Activated naive CD4-positive, alpha-beta T cell treated with anti-CD3 and anti-CD28 coated beads for 36 hours (primary cell): ENCODE measurements at places on chromosomes 16 and 17.

DNA sequence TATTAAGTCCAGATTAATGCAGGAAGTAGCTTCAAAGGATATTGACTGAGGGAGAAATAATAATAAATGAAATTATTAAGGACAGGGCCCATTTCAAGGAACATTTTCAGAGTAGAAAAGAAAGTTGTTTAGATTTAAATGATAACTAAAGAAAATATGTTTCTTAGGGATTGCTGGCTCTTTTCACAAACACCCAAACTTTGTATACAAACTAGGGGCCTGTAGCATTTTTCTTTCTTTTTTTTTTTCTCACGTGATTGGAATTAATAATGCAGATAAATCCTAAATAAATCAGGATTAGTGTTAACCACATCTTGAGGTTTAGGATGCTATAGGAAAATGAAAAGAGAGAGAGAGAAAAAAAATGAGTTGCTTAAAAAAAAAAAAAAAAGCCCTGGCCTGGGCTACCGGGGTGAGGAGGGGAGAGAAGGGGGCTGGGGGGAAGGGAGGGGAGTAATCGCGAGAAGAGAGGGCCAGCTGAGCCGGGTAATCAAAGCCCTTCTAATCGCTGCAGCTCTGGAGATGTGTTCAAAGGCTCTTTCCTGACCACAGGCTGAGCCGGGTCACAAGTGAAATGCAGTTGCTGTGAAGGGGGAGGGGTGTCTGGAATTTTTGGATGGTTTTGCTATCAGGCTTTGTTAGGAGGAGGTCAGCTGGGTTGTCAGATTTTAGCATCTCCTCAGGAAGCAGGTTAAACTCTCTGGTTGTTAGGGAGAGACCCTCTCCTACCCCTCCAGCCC, 104.6 kb upstream of the ZFHX3 start:
- DNase-seq = no peak

GRCh38 chr17:49588312-49588711, 12.6 kb downstream of the NXPH3 start:
- DNase-seq = no peak

- DNase-seq = no peak
Observed at GRCh38 chr16:3610698-3611145, 684 bp downstream of the SLX4 start.

DNA sequence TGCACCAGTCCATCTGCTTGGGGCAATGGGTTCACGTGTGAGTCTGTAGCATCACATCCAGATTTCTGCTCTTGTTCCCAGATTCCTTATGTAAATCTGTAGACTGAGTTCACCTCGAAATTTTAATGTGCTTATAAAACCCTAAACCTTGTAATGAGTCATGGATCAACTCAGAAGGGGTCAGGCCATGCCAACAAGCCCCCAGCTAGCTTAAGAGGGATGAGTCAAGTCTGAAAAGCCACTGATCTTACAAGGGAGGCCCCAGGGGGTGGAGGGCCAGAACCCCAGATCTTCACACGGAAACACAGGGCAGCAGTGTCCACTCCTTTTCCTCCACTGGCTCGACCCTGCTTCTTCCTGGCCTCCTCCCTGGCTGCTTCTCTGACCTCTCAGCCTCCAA, 399.1 kb upstream of the CDH5 start:
- no peak for DNase-seq

DNA sequence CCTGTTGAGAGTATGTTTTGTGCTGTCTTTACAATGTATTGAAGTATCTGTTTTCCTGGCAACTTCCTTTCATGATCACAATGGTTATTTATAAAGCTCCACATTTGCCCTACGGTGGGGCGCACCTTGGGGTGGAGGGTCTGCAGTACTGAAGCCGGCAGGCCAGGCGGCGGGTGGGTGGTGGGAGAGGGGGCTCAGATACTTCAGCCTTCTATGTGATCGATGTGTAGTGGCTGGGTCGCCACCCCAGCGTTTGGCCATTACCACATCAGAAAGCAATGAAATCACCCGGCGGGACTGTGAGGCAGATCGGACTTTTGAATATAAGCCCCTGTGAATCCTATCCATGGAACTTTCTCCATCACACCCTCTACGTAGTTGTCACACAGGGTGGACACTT, 196.6 kb downstream of the FOXL1 start:
- DNase-seq = no peak

GRCh38 chr17:1769822-1770477, 8.1 kb downstream of the SERPINF1 start:
- no peak for DNase-seq

DNA sequence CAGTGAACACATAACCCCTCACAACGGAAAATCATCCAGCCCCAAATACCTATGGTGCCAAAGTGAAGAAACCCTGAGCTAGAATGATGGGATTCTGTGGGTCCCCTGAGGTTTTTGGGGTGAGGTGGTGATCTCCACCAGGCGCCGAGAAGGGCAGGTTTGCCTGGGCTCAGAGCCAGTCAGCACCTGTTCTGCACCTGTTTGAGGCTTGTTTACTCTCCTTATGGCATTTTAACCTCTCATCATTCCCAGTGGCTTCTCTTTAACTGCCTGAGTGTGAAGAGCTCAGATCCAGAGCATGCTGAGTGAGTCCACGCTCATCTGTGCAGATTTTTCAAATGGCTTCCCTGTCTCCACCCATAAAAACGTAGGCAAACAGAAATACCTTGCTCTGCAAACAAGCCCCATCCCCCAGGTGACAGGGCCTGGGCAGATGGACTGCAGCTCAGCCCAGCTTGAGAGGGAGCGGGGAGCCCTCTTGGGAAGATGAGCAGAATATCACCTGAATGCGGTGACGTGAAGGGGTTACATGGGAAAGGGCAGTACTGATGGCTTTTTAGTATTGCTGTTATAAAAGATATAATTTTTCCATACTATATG, 40.1 kb upstream of the CLEC19A start:
- DNase-seq = no peak

DNA sequence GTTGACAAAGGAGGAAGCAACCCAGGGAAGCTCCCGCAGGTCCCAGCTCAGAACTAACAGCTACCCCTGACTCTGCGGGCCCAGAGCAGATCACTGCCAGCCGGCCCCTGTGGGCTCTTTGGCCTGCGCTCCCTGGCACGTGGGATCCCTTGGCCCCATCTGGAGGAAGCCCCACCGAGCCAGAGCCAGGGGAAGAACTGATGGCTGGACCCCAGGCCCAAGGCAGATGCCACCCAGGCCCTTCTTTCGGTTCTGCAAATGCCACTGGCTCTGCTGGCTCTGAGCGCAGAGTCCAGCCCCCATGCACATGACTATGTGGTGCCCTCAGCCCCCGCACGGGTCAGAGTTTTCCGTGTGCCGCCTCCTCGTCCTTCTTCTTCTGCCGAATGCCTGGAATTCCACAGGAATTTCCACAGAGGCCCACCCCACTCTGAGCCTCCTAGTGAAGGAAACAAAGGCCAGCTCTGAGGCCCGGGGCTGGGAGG, 35.8 kb upstream of the SNN start:
- DNase-seq = no peak
